ENCODE measurements at places on chromosomes 5 and 9. TPM values are rescaled to one million over a fixed set of nuclear protein-coding genes. Genes with fewer than 3 reads are reported as not detected.

IFNA16 gene
- total RNA-seq: not detected

FAM200C gene
- 10.1 TPM for total RNA-seq

MLANA gene
- not detected for total RNA-seq

PLAC8L1 gene
- total RNA-seq: 0.78 TPM

CNTNAP3 gene
- 2.6 TPM for total RNA-seq

GPX3 gene
- total RNA-seq: 326 TPM

DBH gene
- not detected for total RNA-seq

PHF24 gene
- 0.30 TPM for total RNA-seq

CMYA5 gene
- 41.5 TPM for total RNA-seq

FAM174A gene
- 10.9 TPM for total RNA-seq

SPRY4 gene
- total RNA-seq: 1.9 TPM

DNA sequence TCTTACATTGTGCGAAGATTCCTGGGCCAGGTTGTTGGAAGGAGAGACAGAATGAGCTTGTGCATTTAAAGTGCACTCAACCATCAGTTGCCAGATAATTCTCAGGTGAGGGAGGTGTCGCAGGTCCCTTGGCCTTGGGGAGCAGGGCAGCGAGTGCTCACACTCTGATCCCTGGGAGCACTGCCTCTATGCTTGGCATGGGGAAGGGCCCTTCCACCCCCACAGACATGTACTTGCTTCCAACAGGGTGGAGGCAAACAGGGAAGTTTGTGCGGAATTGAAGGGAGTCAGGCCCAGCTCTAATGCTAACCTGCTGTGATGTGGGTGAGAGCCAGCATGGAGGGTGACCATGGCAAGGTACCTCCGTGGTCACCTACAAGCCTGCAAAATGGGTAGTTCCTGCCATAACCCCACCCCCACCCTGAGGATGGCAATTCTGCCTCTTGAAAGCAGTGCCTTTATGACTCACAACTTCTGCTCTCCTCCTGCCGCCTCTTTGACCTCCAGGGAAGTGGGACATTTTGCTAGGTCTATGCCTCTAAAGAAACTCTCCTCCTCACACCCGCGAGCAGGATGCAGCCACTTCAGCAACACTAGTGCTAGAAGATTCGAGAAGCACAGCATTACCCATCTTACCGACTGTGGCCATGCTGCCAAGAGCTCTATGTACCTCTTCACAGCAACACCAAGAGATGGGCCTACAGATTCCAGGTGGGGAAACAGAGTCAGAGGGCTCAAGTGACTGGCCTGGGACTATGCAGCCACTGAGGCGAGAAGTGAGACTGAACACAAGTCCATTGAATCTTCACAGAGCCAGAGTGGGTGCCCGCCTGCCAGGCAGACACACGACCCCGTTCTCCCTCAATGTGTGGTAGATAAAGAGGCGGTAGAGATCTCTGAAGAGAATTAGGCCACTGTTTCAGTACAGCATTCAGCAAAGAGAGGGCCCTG lies 22.1 kb upstream of the SLC25A51 start:
- DNase-seq: no peak

DNA sequence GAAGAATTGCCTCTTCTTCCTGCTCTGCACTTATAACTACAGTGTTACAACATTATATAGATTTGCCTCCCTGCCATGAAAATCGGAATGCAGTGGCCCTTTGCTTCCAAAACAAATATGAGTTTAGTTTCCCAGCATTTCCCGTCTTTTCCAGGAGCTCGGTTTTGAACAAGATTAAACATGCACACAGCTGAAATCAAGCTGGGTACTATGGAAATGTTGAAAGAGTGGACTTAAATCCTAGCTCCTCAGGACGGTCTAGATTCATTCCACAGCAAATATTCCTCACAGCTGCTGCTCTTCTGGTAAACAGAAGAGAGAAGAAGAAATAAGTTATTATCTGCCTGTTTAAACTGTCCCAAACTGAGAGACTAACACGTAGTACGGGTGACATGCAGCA lies 161.4 kb downstream of the PIK3R1 start:
- DNase-seq: no peak

GRCh38 chr9:128072144-128073021 lies 4.4 kb downstream of the SLC25A25 start:
- peak; percentile 91 for DNase-seq

DNA sequence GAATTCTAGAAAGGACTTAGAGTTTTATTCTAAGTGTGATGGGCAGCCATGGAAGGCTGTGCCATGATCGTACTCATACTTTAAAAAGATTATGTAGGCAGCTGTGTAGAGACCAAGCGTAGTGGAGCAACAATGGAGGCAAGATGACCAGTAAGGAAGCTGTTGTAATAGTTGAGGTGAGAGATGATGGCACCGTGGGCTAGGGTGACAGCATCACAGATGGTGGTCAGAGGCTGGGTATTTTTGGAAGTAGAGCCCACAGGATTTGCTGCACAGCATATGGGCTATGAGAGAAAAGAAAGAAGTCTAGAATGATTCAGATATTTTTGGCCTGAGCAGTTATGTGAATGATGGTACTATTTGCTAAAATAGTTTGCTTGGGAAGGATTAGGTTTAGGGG lies 7.7 kb downstream of the ARHGAP26 start:
- no peak for DNase-seq

DNA sequence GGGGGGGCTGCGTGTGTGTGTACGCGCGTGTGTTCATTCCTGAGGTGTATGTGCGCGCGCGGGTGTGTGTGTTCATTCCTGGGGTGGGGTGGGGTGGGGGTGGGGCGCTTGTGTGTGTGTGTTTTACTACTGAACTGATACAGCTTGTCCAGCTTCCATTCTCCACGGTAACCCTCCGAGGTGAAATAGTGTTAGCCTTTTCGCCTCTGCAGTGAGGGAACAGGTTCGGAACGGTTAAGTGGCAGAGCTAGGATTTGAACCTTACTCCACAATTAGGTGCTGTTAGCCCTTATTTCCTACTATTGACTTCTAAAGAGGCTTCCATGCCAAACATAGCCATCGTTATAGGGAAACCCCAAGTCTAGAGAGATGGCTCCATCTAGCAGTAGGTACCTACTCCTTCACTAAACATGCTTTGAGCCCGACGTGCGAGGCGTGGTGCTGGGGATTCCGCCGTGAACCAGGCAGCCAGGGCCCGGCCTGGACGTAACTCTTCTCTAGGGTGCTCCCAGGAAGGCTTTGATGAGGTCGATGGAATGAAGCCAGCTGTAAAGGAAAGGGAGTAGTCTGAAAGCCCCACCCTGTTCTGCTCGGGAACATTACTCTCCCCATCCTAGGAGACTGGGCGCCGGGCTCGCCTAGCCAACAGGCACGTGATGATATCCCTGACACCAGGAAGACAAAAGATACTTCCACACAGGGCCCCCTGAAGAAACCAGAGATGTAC lies 782 bp upstream of the SKP1 start:
- DNase-seq: peak; percentile 49

GRCh38 chr5:154214371-154215106 lies 24.0 kb downstream of the GALNT10 start:
- no peak for DNase-seq

DNA sequence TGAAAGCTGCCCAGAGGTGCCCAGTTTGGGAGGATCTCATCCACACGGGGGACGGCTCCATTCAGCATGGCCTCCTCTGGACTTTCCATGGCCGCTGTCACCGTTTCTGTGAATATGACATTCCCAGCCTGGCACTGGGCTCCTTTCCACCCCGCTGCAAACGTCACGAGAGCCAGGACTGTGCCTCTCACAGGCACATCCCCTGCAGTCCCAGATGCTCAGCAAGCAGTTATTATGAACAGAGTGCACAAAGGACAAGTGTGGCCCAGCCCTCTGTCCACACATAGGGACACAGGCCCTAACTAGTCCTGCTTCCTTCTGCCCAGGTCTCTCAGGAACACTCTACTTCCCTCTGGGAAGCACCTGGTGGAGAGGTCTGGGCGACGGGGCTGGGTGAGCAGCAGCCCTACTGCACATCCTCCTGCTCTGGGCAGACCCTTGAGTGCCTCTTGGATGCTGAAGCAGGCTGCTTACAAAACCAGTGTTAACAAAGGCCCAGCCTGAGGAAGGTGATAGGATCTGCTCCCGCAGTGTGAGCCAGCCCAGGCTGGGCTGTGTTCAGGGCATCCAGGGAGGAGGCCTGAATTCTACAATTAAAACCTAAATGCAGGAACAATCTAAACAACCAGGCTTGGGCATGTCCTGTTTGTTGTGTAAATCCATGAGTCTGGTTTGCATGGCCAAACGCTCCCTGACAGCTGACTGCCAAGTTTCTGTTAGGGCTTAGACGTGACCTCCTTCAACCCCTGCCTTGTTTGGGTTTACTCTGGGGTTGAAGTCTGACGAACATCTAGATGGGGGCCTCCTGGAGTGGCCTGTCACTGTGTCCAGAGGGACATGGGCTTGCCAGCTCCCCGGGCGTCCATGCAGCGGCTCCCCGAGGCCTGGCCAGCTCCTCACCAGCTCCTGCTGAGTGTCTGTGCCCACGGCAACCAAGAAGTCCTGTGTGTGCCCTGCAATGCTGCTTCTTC lies 269.8 kb downstream of the GADD45G start:
- peak; percentile 18 for DNase-seq

DNA sequence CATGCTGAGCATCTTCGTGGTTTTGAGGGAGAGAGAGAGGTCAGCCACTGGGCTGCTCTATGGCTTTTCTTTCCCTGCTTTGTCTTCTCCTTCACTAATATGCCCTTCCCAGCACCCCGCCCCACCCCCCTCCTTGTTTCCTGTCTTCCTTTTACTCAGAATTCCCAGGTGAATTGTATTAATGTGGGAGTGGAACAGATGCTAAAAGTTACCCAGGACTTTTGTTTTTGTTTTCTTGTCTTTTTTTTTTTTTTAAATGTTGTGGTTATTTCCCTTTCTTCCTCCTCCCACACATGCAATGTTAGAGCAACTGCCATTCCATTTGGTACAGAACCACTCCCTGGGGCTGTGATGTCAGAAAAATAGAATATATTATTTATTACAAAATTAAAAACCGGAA lies 442.7 kb upstream of the CD180 start:
- DNase-seq: no peak

GRCh38 chr5:76450054-76450453 lies 47.0 kb downstream of the IQGAP2 start:
- DNase-seq: no peak

- no peak for DNase-seq
These were observed 6.2 kb downstream of the DIPK1B start for GRCh38 chr9:136718345-136719194.

DNA sequence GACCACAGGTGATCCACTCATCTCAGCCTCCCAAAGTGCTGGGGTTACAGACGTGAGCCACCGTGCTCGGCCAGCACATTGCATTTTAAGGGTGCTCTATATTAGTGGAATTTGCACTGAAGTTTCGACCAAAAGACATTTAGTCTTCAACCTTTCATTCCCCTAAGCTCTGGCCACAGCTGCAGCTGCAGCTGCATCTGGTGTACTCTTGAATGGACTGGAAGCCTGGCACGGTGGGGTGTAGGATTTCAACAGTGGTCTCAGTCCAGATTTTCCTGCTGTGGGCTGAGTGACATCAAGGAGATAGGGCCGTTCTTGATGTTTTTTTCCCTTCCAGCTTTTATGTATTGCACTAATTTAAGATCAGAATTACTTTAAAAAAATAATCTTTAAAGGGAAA lies 255.2 kb downstream of the PDZD2 start:
- DNase-seq: no peak

DNA sequence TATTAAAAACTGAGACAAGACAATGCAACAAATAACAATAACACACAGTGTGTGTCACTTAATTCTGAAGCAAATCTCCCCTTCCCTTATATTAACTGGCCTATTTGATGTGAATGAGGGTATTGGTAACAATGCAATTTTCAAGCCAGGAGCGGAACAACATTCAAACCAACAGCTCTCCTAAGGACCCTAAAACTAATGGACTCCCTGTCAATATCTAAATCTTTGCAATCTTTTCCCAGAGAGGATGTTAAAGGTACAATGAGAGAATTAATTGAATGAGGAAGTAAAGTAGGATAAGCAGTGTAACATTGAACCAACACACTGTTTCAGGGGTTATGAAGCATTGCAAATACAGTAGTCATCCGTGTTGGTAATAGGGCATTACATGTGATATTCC lies 311.7 kb downstream of the HTR1A start:
- DNase-seq: no peak

GRCh38 chr5:179409806-179410205 lies 64.5 kb upstream of the ADAMTS2 start:
- DNase-seq: no peak

DNA sequence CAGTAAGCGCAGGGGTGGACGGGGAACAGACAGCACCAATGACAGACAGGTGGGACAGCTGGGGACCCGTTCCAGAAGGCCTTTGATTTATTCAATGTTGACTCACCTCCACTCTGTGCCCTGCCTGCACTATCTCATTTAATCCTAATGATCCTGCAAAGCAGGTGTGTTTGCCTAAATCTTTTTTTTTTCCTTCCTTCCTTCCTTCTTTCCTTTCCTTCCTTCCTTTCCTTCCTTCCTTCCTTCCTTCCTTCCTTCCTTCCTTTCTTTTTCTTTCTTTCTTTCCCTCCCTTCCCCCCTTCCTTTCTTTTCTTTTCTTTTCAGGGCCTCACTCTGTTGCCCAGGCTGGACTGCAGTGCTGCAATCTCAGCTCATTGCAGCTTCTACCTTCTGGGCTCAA lies 17.1 kb upstream of the CORO2A start:
- DNase-seq: no peak
